ENCODE measurements at places on chromosomes 6 and 20.

DNA sequence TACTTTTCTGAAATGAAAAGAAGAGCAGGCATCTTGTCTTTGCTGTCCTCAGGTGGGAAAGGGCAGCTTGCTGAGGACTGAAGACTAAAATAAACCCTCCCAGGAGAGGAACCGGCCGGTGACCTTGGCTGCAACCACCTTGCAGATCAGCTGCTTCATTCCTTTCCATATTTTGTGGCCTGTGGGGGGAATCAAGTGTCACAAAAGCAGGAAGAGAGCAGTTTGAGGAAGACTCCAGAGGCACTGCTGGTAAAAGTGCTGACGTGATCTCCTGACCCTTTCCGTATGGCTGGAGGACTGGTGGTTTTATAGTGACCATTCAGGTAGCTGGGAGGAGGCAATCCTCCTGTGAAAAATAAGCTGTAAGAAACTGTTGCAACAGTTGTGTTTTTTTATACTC, 157.0 kb downstream of the PLCB4 start:
- DNase-seq: no peak

GRCh38 chr6:296151-297122, 4.2 kb downstream of the DUSP22 start:
- no peak for DNase-seq

DNA sequence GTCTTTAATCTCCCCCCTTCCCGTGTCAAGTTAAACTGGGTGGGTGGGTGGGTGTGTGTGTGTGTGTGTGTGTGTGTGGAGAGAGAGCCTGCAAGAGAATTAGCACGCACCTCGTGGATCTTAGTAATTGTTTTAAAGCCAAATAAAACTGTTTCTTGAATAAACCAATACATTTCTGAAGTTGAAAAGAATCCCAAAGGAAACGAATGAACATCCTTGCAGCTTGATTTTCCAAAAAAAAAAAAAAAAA, 381 bp upstream of the BICRAL start:
- no peak for DNase-seq

DNA sequence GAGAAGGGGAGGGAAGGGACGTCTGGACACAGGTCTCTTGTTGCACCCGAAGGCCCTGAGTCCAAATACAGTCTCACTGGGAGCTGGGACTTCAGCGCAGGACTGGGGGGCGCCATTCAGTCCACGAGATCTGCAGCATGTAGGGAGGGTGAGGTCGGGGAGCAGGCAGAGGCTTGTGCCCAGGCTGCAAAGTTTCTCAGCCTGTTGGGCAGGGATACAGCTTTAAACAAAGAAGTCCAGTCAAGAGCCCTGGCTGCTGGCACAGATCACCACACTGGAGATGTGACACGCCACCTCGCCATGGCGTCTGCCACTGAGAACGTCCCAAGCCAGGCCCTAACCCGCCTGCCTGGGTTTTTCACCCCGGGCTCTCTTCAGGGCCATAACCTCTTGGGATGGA, 256.6 kb downstream of the DLL1 start:
- DNase-seq: peak; percentile 56

DNA sequence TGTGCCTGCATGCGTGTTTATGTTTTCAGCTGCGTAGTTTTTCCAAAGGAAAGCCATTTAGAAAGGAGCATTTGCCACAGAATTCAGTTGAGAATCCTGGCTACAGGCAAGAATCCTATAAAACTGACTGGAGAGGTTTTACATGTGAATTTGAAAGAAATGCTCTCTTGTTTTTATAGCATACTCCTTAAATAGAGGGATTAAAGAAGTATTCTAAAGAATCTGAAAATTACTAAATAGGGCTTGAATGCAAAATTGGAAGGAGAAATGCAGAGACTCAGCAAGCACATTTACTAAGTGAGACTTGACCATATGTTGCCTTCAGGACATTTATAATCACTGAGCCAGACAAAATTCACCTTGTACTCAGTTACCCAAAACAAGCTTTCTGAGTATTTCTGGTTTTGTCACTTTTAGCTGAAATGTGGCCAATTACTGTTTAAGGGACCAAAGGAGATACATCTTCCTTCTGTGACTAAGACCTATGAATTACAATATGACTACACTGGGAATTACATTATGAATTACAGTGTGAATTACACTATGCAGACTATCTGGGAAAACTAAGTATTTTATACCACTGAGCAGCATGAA, 107.4 kb upstream of the ASCC3 start:
- no peak for DNase-seq

DNA sequence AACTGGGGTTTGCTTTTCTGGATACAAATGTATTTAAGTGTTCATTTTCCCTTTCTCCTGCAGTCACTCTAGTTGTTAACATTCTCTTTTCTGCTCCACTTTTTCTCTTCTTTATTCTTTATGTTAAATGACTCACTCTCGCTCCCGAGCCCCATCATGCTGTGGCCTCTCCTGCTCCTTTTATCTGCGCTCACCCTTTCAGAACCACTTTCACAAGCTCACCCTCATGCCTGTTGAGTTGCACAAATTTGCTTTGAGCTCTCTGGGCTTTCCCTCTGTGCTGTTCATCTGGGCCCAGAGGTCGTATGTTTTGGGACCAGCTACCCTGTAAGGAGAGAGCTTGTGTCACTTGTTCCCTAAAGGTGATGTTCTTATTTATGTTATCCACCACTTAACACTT, 98.1 kb upstream of the ASCC3 start:
- DNase-seq: no peak

DNA sequence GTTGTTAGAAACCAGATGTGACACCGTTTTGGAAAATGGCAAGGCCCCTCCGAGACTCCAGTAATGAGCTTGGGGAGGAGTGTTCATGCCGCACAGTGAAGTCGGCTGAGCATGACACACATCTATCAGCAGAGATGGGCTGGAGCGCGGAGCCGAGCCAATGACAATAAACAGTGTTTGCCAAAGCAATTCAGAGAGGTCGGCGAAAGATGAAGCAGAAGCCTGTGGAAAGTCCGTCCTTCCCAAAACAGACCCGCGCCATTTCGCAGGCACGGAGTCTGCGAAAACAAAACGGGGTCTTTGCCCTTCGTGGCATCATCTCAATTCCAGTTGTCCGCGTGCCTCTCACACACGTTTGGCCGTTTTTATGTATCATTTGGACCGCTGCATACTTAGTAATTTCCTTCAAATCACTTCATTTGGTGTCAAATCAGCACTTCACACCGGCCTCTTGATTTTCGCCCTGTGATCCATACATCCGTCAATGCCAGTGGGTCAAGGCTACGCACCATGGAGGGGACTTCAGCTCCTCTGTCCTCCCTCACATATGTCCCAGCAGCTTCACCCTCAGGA, 71.3 kb downstream of the SULF2 start:
- DNase-seq: no peak

- no peak for DNase-seq
These were observed 121.7 kb downstream of the UTRN start for GRCh38 chr6:144406796-144407195.

DNA sequence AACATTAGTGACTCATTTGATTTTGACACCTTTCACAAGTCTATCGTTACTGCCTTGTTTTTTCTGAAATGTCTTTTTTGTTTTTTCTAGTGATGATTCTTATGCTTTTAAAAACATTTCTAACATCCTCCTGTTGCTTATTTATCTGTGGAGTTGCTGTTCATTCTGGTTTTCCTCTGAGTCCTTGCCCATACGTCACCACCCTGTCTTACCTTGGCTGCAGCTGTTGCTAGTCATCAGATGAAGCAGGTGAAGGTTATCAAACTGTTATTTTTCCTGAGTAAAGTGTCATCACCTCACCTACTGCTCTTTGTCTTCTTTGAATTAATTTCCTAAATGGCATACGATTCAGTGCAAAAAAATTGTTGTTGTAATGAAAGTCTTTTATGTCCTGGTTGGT, 376.6 kb downstream of the GRIK2 start:
- no peak for DNase-seq

DNA sequence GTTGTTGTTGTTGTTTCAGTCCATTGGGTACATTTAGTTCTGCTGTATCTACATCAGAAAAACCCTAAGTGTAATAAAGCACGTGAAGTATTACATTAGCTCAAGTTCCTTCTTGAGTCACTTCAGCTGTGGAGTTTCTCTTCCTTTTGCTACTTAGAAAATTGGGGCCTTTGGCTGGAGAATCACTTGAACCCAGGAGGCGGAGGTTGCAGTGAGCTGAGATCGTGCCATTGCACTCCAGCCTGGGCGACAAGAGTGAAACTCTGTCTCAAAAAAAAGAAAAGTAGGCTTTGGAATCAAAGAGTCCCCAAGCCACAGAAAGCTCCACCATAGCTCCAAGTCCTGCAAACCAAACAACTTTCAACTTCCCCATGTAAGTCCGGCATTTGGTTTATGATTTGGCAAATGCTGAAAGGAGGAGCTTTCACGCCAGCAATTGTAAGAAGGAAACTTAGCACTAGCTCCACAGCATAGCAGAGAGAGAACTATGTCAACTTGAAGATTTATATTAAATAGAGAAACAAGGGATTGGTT, 56.5 kb upstream of the RNF144B start:
- DNase-seq: no peak

DNA sequence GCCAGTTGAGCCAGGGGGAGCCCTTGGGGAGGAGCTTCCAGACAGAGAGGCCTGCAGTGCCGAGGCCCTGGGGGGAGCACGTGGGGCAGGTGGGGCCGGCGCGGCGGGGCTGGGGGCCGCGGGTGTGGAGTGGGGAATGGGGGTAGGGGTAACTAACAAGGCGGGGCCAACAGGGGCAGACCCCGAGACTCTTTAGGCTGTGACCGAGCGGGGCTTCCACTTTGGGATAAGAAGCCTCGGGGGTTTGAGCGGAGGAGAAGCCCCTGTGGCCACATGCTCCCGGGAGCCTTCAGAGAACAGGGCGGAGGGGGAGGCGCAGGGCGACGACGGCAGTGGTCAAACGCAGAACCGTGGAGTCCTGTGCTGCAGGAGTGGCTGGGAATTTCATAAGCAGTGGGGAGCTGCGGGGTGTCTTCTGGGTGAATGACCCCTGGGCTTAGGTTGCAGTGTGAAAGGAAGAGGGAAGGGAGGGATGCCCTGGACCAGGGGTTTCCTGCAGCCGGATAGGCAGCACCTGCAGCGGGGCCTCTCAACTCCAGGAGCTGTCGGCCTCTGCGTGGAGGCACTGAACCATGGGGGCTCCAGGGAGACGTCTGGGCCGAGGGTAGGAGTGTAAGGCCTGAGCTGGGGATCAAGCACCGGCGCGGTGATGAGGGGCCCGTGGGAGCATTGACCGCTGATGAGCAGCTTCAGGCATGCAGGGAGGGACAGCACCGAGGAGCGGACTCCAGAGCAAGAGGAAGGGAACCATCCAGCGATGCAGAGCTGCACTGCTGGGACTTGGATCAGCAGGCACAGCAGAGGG, 121.0 kb downstream of the SYNDIG1 start:
- DNase-seq: no peak

GRCh38 chr20:62068997-62069396, 3.3 kb upstream of the TAF4 start:
- DNase-seq: no peak

GRCh38 chr20:60867589-60867988, 384.5 kb upstream of the CDH4 start:
- DNase-seq: no peak

DNA sequence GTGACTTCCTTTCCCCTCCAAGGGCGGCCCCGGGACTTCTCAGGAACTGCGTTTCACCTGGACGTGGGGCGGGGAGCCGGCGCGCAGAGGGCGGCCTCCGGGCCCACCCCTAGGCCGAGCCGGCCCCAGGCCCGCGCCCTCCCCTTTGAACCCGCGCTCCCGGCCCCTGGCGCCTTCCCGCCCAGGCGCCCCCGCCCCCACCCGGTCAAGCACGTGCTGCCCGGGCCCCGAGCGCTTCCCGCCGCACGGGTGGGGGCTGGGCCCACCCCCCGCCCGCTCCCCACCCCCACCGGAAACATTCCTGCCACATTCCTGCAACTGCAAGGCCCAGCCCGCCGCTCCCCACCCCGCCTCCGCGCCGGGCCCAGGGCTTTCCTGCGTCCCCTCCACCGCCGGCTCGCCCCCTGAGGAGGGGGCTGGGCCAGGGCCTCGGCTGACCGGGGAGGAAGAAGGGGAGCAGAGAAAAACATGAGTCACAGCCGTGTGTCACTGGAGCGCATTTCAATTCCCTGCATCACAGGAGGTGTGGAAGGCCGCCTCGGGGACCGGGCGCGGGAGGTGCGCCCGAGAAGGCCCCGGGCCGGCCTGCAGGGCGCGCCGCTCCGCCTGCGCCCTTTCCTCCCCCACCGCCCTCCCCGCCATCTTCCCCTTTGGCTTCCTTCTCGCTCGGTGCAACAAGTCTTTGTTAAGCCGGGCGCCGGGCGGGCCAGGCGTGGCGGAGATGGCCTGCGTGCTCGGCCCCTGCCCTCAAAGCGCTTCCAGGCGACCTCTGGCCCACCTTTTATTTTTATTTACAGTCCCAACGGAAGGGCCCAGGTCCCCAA, 1.2 kb upstream of the HMGA1 start:
- DNase-seq: peak; percentile 24

GRCh38 chr6:131173680-131174079, 38.4 kb downstream of the AKAP7 start:
- DNase-seq: no peak

GRCh38 chr6:41561931-41562911, 16.0 kb downstream of the FOXP4 start:
- no peak for DNase-seq

- no peak for DNase-seq
These were observed 621.1 kb upstream of the ADGRB3 start for GRCh38 chr6:68013780-68014515.

DNA sequence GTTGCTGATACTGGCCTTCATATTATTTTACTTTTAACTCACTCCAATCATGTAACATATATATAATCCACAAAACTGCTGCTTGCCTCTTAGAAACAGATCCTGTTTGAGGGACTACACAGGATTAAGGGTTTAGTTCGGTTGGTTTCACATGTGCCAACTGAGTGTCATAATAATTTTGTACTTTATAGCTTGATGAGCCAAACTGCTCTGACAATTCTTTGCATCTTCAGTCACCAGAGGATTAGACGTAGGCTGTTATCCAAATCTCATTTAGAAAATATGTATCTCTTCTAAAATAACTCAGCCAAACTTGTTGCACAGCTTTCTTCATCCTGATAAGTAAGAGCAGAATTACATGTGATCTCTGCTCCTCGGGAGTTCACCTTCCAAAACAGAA, 643.6 kb upstream of the PTCHD4 start:
- no peak for DNase-seq

DNA sequence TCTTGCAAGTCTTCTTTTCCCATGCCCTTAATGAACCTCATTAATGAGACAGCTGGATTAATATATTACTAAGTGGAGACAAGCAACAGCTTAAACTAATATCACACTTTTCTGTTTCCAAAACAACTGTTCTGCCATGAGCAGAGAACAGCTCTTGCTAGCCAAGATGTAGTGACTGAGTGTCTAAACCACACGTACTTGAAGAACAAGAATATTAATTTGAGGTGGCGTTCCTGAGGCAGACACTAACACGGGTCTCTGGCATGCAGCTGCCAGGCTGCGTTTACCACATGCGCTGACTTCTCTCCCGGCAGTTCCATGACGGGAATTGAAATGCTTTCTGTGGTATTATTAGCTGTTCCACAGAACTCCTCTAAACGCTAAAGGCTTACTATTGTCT, 80.6 kb downstream of the FNDC1 start:
- no peak for DNase-seq

All from dorsolateral prefrontal cortex (tissue), 122 donors.